ENCODE measurements at places on chromosomes 1 and 21.
A peak's percentile ranks its signal among the peaks of the same experiment; 100 is the strongest.

DNA sequence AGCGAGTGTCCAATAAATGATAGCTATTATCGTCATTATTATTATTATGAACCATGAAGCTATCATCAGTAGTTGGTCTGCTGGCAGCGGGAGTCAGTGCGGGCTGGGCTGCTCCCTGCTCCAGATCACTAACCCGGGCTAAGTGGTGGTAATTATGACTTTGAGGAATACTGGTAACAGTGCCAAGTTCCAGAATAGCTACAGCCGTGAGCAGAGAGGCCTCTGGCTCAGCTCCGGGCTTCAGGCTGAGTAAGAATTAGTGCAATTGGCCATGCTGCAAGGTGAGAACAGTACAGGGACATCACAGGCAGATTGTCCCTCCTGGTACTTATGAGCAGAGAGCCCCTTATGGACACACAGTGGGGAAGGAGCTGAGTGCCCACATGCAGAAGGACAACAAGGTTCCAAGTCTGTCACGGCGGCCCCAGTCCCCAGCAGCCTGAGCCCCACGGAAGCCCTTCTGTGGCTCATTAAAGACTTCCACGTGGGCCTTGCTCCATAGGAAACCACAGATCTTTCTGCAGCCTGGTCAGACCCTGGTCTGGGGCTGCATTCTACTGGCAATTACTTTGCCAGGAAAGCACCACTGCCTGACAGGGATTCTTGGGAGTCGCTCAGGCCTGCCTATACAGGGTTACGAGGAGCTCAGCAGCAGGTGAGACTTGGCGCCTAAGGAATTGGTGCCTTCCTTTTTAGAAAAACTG is 235.1 kb downstream of the RRAGC start:
- no peak for DNase-seq

DNA sequence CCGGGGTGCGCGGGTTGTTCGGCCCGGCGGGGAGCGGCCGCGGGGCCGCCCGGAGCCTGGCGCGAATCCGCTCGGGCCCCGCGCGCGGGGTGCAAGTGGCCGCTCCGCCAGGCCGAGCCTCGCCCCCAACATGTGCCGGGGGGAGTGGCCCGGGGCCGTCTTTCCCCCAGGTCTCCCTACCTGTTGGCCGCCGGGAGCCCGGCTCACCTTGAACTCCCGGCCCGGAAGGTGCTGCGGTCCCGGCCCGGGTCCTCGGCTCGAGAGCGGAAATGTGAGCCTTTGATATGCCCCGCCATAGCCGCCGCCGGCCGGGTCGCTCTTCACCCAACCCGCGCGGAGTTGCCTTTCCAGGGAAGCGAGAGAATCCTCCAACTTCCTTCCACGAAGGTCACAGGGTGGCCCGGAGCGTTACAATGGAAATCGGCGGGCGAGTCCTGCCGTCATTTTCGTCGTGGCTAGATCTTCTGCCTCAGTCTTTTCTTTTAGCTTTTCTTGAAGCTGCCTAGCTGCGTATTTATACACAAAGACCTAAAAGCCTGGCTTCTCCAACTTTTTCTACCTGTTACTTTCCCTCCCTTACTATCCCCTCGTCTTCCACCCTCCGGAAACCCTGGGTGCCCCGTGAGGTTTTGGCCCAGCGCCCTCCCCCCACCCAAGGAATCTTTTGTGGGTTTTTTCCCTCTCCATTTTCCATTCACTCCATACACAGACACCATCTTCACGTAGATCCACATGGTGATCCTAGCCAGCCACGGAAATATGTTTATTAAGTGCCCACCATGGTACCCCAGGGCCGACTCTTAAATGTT is 867 bp downstream of the PTGFRN start:
- DNase-seq, result peak; percentile 21

GRCh38 chr1:82390627-82391026 is 589.9 kb downstream of the ADGRL2 start:
- DNase-seq, result no peak

DNA sequence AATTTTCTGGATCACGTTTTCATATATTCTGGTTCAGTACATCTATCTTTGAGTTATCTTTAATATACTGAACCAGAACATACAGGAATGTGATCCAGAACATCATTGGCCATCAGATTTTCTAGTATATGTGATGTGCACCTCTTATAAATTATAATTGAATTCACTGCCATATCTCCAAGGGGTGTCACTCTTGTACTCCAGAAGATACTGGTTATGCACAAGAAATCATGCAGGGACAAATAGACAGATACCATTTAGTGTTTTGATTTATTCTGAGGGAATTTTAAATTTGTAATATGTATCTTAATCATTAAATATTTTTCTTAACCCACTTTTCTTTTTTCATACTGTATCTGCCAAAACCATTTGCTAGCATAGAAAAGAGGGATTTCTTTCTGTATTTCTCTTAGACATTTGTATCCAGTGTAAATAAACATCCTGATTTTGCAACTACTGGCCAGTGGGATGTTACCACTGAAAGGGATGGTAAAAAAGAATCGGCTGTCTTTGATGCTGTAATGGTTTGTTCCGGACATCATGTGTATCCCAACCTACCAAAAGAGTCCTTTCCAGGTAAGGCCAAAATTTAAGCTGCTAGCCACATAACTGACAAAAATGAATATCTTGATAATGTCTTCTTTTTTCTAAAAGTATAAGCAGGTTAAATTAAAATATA is 16.7 kb downstream of the FMO3 start:
- DNase-seq, result no peak

DNA sequence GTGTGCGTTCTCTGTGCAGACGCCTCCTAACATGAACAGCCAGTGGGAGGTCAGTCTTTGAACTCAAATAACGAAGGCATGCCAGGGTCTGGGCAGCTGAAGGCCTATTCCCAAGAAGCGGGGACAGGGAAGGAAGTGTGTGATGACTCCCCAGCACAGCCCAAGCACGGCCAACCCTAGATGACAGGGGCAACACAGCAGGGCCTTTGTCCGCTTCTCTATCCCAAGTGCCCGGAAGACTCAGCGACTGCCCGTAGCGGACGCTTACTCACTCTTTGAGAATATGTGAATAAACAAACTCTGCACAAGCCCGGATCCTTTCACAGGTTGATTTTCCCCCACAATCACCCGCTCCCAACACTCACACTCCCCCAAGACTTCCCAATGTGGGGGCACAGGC is 11.2 kb downstream of the C1orf198 start:
- no peak for DNase-seq

- no peak for DNase-seq
These were observed 81.9 kb downstream of the SLC25A24 start for GRCh38 chr1:108117945-108118902.

GRCh38 chr1:21680918-21681317 is 11.8 kb upstream of the RAP1GAP start:
- DNase-seq, result no peak

GRCh38 chr1:119375366-119375765 is 6.8 kb downstream of the HAO2 start:
- no peak for DNase-seq

- no peak for DNase-seq
These were observed 6.0 kb downstream of the S100B start for GRCh38 chr21:46598581-46599572.

DNA sequence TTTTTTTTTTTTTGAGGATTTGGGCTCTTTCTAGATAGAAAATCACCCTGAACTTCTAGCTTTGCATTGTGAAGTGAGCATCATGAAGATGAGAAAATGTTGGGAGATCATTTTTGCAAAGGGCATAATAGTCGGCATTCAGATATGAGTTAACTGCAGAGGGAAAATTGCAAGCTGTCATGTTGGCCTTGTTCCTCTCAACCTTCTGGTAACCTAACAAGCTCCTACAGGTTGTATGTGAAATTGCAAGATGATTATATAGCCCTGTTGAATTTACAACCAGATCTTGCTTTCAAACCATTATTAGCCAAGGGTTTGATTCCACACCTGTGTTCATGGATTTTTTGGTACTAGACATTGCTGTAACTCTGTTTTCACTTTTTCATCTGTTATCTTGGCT is 2.2 kb downstream of the ELOA start:
- DNase-seq, result no peak

DNA sequence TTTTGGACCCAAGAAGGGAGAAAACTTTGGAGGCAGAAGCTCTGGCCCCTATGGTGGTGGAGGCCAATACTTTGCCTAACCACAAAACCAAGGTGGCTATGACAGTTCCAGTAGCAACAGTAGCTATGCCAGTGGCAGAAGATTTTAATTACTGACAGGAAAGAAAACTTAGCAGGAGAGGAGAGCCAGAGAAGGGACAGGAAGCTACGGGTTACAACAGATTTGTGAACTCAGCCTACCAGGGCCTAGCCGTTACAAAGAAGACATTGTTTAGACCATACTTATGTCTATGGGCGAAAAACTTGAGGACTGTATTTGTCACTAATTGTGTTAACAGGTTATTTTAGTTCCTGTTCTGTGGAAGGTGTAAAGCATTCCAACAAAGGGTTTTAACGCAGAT is 10.4 kb upstream of the ACOT11 start:
- DNase-seq, result no peak

DNA sequence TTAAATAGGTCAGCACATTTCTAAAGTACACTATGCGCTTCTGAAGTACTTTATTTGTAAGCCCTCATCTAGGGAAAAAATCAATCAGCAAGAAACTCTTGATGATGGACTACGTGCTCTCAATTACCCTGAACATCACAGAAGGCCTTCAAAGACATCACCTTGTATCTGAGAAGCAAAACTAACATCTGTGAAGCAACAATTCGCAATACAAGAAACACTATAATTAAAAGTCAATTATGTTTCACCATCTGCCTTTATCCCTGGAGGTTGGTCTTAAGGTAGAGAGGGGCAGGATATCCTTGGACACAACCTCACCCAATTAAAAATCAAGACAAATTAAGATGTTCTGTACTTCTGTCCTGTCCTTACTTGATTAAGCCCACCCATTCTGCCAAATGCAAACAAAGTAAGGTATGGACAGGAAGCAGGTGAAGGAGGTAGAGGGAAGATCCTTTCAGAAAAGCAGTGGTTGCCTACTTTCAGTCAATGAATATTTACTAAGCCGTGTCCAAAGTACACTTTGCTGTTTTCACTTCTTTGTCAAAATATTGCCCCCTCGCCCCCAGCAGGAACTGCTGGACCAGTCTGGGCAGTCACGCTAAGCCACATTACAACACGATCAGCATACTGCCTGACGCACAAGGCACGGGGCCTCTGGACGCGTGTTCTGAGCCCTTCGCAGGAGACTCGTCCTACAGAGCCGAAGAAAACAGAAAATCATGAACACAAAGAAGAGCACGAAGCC is 887 bp downstream of the SLC19A2 start:
- DNase-seq, result peak; percentile 13

DNA sequence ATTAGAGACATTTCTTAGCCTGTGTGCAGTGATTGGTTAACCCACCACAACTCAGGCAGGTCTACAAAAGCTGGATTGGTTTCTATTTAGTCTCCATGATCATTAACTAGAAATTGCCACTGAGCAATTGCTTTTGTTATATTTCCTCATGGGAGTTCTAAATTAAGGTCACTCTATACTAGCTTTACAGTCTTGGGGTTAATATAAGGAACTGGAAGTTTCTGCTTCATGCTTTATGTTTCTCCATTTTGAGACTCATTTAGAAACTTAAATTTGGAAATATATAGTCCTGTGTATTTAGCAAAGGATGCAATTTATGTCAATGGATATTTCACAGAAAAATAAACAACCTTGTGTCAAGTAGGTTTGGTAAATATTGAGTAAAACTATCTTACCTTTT is 137.5 kb downstream of the HLX start:
- DNase-seq, result no peak

DNA sequence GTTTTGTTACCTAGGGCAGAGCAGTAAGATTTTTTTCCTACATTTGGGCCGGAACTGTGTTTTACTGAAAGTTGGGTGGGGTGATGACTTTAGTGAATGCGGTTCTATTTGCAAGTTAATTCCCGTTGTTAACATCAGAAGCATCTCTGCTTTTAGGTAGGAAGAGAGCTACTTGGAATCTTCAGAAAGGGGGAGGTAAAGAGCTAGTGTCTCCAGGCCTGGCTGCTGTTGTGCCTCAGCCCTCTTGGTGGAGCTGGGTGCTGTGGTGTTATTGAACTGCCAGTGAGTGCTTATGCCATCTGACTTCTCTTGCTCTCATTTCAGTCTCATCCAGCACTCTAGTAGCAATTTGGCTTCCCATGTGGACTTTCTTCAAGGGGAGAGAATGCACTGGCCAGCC is 3.4 kb downstream of the KDM4A start:
- DNase-seq, result no peak

DNA sequence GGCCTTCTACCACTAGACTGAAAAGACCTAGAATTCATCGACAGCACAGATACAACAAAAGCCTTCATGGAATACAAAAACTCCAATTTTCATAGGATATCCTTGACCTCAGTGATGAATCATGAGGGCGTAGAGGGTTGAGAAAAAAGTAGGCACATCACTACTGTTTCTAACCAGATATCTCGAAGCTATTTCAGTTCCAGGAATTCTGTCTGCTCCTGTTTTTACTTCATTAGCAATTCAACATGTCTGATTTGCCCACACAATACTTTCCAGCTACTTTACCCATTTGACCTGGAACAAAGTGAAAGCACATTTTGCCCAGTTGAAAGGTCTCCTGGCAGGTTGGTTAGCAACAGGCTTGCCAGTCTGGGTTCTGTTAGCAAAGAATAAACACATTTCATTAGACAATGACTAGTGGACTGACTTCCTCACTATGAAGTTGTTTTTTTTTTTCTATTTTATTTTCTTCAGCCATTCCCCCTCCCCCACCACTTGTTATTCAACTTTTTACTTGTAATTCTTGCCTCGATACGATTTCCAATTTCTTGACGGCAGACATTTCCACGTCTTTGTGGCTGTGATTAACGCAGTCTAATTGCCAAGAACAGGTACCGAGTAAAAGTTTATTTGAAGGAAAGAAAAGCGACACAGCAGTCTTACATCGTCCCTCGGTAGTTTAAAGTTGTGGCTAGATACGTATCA is 4.0 kb upstream of the ZBTB18 start:
- DNase-seq, result no peak

DNA sequence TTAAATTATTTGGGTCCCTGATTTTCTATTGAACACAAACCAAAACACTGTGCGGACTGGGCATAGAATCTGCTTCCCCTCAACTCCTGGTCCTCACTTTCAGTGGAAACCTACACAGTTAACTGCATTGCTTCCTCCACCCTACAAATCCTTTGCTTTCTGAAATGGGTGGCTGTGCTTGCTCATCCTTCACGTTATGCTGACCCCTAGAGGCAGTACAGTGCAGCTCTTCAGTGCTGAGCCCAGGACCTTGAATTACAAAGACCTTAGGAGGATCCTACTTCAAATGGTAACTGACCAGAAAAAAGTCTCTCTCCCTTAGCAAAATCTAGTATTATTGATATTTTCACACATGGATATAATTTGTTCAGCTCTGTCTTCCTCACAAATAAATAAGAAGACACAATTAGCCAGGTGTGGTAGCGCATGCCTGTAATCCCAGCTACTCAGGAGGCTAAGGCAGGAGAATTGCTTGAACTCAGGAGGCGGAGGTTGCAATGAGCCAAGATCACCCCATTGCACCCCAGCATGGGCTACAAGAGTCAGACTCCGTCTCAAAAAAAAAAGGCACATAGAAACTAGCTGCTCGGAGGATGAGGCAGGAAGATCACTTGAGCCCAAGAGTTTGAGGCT is 63.4 kb upstream of the L1TD1 start:
- peak; percentile 25 for DNase-seq
